ENCODE measurements at places on chromosomes 2 and 18.

- DNase-seq, result no peak
Observed at GRCh38 chr2:28406276-28407096, 13.8 kb downstream of the FOSL2 start.

DNA sequence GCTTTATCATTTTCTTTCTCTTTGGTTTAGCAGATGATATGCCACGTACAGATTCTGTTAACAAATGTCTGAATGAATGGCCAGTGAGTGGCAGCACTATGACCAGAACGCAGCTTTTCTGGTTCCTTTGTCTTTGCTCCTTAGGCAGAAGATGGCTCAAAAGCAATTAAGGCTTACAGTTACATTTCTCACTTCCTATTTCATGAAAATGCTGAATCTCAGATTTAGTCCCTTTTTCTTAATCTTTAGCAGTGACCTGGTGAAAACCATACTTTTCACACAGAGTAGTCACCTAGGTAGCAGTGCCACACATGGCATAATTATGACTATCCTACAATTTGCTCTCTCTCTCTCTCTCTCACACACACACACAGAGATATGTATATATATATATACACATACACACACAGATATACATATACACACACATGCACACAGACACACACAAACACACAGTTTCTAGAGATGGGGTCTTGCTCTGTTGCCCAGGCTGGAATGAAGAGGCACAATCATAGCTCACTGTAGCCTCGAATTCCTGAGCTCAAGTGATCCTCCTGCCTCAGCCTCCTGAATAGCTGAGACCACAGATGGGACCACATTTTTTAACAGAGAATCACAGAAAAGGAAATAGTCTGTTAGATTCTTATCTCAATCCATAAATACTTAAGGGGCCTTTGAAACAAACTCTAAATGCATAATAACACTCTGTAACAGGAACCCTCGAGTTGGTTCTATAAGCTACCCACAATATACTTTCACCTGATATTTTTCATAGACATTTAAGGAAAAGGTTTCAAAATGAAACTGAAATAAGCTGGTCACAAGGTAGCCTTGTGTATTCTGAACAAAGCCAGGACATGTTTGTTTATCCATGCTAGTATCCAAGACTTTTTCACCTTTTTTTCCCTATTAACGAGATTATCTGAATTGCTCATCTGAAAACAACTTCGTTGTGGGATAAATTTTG lies 11.6 kb downstream of the PDE6D start:
- no peak for DNase-seq

DNA sequence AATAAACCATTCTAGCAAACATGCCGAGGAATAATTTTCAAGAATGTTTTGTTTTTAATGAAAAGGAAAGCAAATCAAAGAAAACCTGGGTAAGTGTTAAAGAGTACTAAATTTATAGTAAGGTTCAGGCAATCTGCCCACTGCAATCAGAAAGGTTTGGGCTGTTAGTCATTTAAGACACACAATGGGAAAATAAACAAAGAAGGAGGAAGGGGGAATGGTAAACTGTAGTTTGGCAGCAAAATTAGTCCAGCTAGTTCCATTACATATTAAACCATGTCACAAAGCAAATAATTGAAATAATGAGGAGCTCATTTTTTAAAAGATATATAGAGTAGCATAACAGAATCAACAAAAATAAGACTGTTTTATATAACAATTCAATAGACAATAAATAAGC lies 87.5 kb upstream of the COPS8 start:
- DNase-seq, result peak; percentile 23

DNA sequence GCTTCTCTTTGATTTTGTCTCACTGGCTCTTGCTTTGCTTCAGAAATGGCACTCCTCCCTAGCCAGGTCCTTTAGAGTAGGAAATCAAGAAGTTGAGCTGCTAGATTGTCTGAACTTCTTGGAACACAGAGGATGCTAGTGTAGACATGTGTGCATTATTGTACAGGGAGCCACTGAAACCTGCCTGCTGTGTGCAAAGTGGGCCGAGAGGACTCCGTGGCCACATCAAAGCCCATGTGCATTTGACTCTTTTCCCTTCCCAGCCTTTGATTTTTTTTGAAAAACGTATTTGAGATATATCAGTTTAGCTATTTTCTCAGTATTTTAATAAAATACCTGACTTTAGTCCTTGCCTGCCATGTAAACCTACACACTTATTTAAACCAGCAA lies 83.1 kb downstream of the TMEM247 start:
- no peak for DNase-seq

GRCh38 chr18:7358989-7359726 lies 128.3 kb downstream of the LRRC30 start:
- no peak for DNase-seq

- no peak for DNase-seq
Observed at GRCh38 chr2:52128081-52128480, 1096.1 kb upstream of the NRXN1 start.

DNA sequence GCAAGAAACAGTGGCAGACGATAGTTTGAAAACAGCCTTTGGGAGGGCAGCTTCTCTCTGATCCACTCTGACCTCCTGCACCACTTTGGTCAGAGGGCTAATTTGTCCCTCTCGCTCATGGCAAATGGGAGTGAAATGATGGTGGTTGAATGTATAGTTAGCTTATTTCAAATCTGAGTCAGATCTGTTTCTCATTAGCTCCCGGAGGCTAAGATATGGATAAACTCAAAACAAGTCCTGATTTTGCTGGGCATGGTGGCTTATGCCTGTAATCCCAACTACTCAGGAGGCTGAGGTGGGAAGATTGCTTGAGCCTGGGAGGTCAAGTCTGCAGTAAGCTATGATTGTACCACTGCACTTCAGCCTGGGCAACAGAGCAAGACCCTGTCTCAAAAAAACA lies 145.0 kb downstream of the ALK start:
- no peak for DNase-seq

- DNase-seq, result no peak
Observed at GRCh38 chr2:219733746-219734145, 106.3 kb downstream of the SLC4A3 start.

- DNase-seq, result no peak
Observed at GRCh38 chr2:196520605-196521004, 118.9 kb upstream of the CCDC150 start.

- DNase-seq, result no peak
Observed at GRCh38 chr18:6743999-6744398, 14.5 kb downstream of the ARHGAP28 start.

DNA sequence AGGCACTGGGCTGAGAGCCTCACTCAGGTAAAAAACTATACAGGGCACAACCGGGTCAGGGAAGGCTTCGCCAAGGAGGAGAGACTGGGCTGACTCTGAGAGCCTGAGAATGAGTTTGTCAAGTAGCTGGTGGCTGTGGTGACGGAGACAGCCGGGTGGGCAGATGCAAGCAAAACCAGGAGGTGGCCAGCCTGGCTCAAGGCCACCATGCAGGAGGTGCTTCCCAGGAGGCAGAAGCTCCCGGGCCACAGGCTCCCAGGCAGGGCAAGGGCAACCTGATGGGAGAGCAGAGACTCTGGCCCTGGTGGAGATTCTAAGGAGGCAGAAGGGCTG lies 2.9 kb upstream of the INHBB start:
- no peak for DNase-seq

GRCh38 chr18:36374262-36374661 lies 76.7 kb downstream of the FHOD3 start:
- DNase-seq, result no peak

DNA sequence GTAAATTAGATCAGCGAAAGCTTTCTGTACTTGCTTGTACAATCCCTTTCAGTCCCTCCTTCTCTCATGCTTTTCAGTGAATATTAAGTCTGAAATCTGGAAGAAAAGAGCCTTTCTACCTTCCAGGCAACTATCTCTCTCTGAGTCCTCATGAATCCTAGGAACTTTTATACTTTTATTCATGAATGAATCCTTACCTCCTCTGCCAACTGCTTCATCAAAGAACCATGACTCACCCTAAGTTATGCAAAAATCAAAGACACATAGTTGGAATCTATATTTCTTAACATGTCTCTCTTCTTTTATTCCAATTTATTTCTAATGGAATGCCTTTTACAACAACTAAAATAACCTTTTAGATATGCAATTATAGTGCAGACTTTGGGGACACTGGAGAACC lies 394.2 kb downstream of the CLIP4 start:
- DNase-seq, result peak; percentile 13

GRCh38 chr2:44130441-44130840 lies 38.2 kb upstream of the PPM1B start:
- peak; percentile 52 for DNase-seq

- no peak for DNase-seq
Observed at GRCh38 chr2:102340778-102341177, 14.8 kb upstream of the IL18R1 start.

DNA sequence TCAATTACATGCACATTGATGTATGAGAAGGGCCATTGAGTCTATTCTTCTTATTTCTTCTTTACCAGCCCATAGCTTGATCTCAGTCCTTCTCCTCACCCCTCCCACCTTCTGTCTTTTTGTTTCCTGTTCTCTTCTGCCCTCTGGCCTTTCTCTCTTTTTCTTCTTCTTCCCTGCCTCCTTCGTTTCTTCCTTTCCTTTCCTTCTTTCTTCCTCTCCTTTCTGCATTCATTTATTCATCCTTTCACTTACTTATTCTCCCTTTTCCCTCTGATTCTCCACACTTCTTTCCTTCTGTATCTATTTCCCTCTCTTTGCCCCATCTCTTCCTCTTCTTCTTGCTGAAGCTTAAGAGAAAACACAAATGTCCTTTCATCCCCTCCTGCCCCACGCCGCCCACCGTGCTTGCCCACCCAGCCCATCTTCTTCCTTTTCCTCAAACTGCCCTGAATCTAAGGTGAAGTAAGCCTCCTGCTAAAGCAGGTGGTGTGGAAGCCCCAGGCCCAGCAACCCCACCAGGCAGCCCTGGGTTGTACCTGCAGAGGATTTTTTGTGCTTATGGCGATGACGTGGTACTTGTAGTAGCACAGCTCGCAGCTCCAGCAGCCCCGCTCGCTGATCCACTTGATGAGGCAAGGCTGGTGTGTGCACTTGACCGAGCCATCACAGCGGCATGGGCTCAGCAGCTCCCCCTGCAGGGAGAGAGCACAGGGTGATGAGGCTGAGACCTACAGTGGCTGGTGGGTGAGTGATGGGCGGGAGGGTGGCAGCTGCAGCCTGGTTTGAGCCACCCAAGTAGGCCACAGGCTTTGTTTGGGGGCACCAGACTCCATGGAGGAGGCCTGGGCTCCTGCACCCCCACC lies 89.0 kb downstream of the MARCHF4 start:
- DNase-seq, result no peak

DNA sequence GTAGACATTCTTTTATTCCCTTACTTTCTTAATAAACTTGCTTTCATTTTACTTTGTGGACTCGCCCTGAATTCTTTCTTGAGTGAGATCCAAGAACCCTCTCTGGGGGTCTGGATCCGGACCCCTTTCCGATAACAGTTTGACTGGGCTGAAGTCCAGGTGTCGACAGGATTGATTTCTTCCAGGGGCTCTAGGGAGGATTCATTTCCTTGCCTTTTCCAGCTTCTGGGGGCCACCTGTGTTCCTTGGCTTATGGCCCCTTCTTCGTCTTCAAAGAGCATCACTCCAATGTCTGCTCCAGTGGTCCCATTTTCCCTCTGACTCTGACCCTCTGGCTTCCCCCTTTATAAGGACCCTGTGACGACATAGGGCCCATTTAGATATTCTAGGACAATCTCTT lies 67.5 kb downstream of the COPS8 start:
- DNase-seq, result no peak

- no peak for DNase-seq
Observed at GRCh38 chr2:14387332-14387731, 245.2 kb upstream of the LRATD1 start.

DNA sequence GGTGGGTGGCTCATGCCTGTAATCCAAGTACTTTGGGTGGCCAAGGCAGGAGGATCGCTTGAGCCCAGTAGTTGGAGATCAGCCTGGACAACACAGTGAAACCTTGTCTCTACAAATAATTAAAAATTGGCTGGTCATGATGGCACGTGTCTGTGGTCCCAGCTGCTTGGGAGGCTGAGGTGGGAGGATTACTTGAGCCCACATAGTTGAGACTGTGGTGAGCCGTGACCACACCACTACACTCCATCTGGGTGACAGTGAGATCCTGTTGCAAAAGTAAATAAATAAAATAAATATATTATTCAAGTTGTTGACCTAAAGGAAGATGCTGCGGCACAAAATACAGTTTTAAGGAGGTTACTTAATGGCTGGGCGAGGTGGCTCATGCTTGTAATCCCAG lies 72.7 kb downstream of the LAMA3 start:
- no peak for DNase-seq

DNA sequence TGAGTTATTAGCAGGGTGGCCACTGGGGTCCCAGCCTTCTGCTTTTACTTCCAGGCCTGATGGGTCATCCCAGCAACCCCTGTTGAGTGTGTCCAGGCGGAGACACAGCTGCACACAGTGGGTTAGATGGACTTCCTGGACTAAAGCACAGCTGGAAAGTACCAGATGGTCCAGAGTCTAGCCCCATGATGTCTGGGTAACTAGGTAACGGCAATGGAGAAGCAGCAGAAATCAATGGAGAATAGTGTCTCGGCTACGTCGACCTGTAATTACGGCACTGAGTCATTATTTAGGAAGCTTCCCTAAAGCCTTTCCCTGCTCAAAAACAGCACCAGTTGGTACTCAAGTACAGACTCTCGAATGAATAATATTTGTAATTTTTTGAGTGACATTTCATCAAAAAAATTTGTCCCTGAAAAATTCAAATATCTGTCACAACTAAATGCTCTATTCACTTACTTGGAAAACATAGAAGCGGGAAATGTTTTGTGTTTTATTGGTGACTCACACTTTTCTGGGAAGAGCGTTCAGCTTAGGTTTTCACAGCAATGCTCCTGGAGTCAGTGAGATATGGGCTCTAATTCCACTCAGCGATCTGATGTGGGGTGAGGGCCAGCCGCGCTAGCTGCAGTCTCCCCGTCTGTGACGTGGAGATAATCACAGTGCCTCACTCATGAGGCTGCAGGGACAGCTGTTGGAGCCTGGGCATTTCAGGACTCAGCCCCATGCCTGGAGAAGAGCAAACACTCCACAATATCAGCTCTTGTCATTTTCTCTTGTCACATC lies 16.2 kb upstream of the ARL4C start:
- no peak for DNase-seq

GRCh38 chr2:96540136-96540535 lies 3.6 kb downstream of the ARID5A start:
- peak; percentile 61 for DNase-seq

DNA sequence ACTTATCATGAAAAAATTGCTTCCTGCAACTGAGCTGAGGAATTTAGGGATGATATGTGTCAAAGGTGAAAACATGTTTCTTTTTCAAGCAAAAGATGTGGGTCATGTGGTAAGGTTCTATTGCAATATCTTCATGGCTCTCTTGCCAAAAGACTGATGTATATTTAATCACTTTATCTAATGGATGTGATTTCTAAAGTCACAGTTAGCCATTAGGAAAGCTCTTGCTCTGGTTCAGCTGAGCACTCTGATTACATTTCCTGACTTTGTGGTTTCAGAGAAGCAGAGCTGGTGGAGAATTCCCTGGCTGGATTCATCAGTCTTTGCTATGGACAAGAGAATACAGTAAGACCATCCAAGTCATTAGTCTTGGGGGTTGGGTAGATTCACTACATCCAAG lies 24.4 kb downstream of the SCN9A start:
- peak; percentile 53 for DNase-seq

GRCh38 chr2:178912416-178913048 lies 105.3 kb upstream of the TTN start:
- DNase-seq, result peak; percentile 12
